H9 (cell line): ENCODE measurements at places on chromosomes 5 and 9.

GRCh38 chr9:108569624-108570023 is 286.2 kb downstream of the ACTL7B start:
- H3K27me3 ChIP-seq, result no peaks in the 10 kb centered on the region
- no peak overlapping the region for H3K27ac ChIP-seq
- no peak for DNase-seq
- no peak overlapping the region for H3K4me3 ChIP-seq

GRCh38 chr9:137725598-137725997 is 106.8 kb downstream of the EHMT1 start:
- H3K36me3 ChIP-seq, result peaks cover 69% of the 10 kb centered on the region
- no peak overlapping the region for H3K4me3 ChIP-seq
- DNase-seq, result no peak
- no peaks in the 10 kb centered on the region for H3K4me1 ChIP-seq
- H3K27ac ChIP-seq, result no peak overlapping the region
- no peaks in the 10 kb centered on the region for H3K27me3 ChIP-seq

DNA sequence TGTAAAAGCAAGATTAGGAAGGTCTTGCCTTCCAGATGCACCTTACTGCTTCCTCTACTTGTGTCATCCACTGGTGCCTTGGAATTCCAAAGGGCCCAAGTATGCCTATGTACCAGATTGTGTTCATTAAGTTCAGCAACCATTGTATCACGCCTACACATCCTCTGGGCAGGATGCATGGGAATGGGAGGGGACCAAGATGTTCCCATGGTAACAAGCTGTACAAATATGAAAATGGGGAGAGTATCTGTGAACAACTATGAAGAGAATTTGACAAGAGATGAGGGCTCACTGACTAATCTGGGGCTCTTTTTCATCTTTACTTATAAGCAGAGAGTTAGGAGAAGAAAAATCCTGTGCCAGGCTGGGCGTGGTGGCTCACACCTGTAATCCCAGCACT is 137.8 kb upstream of the MAP1B start:
- no peaks in the 10 kb centered on the region for H3K27me3 ChIP-seq
- no peak for DNase-seq
- no peak overlapping the region for H3K27ac ChIP-seq
- no peaks in the 10 kb centered on the region for H3K36me3 ChIP-seq
- no peak overlapping the region for H3K4me3 ChIP-seq

GRCh38 chr9:25322142-25322541 is 356.1 kb downstream of the TUSC1 start:
- no peaks in the 10 kb centered on the region for H3K36me3 ChIP-seq
- H3K27ac ChIP-seq, result no peak overlapping the region
- H3K4me1 ChIP-seq, result no peaks in the 10 kb centered on the region
- H3K4me3 ChIP-seq, result no peak overlapping the region
- H3K27me3 ChIP-seq, result no peaks in the 10 kb centered on the region

- H3K27me3 ChIP-seq, result no peaks in the 10 kb centered on the region
- H3K27ac ChIP-seq, result no peak overlapping the region
- H3K4me3 ChIP-seq, result no peak overlapping the region
- DNase-seq, result peak; percentile 51
These were observed 103.3 kb downstream of the FBXL17 start for GRCh38 chr5:108278285-108279240.

DNA sequence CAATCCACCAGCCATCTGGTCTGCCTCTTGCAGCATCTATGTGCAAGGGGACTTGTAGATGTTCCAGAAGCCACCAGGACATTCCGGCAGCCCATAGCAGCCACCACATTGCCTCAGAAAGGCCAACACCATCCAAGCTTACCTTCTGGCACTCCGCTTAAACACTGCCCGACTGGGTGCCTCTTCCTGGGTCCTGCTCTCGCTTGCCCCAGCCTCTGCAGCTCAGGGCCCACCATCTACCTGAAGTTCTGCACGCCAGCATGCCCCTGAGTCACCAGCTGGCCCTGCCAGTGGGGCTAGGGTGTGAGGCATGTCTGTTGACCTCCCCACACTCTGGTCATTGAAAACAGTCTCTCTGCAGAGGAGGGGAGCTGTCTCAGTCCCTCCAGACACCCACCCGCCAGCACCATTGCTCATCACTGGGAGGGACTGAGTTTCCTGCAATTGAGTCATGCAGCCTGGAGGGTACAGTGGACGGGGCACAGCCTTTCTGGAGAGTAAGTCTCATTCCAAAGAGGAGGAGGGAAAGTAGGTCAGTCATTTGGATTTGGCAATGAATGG is 16.9 kb upstream of the COL5A1 start:
- H3K4me1 ChIP-seq, result no peaks in the 10 kb centered on the region
- H3K36me3 ChIP-seq, result no peaks in the 10 kb centered on the region
- H3K27ac ChIP-seq, result no peak overlapping the region
- no peaks in the 10 kb centered on the region for H3K27me3 ChIP-seq
- no peak overlapping the region for H3K4me3 ChIP-seq

DNA sequence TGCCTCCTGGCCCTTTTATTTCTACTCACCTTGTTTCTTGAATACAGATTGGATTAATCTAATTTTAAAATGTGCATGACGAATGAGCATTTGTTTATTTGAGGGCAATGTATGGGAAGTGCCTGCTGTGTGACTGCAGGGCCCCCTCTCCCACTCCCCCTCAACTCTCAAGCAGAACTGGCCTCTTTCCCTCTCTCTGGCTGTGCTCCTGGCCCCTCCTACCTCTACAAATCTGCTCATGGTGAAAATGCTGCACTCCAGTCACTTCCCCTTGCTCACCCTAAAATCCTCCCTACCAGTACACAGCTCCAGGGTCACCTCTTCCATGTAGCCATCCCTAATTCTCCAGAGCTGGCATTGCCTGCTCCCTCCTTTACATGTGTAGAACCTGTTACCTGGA is 17.2 kb upstream of the NDST1 start:
- peak overlapping the region; percentile 40 for H3K4me3 ChIP-seq
- H3K27ac ChIP-seq, result no peak overlapping the region
- peaks cover 19% of the 10 kb centered on the region for H3K4me1 ChIP-seq
- H3K36me3 ChIP-seq, result peaks cover 2% of the 10 kb centered on the region; the same call in 2 of the 3 replicates
- H3K27me3 ChIP-seq, result no peaks in the 10 kb centered on the region

GRCh38 chr9:6576987-6577386 is 68.5 kb downstream of the GLDC start:
- H3K27me3 ChIP-seq, result no peaks in the 10 kb centered on the region
- peaks cover 22% of the 10 kb centered on the region for H3K36me3 ChIP-seq
- no peaks in the 10 kb centered on the region for H3K4me1 ChIP-seq

DNA sequence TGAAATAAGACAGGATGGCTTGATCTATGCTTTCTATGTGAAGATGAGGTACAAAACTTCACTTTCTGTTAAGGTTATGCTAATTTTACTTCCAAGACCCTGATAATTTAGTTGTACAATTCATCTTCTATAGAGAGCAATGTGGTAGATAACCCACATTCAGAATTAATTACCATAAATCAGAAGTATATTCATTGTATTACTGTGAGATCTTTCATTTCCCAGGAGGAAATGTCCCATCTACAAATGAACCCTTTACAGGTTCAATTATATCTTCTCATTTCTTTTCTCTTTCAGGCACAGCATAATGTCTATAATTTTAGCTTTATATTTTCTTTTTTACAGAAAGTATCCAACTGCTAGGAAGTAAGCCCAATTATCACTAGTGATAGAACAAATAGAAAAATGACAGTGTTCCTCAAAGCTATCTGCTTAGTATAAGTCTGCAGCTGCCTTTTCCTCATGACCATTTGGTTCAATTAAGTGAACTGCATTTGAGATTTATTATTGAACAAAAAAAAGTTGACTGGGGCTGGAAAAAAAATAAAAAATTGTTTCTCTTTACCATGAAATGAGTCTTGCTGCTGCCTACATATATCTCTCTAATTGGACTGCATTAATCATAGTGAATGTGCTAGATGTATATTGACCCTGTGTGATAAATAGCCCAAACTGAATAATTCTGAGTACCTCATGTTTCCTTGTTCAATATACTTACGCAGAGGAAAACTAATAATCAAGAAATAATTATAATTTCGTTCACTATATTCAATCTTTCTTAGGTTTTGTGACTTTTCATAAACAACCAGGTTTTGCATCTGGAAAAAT is 1329.4 kb downstream of the PTPRD start:
- H3K27me3 ChIP-seq, result no peaks in the 10 kb centered on the region
- no peak for DNase-seq
- H3K4me3 ChIP-seq, result no peak overlapping the region
- no peaks in the 10 kb centered on the region for H3K4me1 ChIP-seq

DNA sequence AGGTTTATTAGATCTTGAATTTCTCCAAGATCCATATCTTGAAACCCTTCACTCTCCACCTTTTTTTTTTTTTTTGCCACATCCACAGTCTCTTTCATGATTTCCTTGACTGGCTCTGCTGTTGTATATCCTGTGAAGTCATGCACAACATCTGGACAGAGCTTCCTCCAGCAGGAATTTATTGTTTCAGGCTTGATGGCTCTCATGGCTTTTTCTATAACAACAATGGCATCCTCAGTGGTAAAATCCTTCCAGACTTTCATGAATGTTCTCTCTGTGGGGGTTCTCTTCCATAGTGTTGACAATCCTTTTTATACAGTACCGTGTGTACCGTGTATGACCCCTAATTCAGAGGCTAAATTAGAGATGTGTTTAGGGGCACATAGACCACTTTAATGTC is 24.0 kb downstream of the RANBP17 start:
- no peak overlapping the region for H3K4me3 ChIP-seq
- H3K27ac ChIP-seq, result no peak overlapping the region
- no peaks in the 10 kb centered on the region for H3K4me1 ChIP-seq
- H3K27me3 ChIP-seq, result no peaks in the 10 kb centered on the region
- no peaks in the 10 kb centered on the region; the same call in 1 of the 2 replicates for H3K36me3 ChIP-seq

GRCh38 chr9:123261006-123261677 is 7.2 kb downstream of the STRBP start:
- no peak overlapping the region for H3K27ac ChIP-seq
- H3K36me3 ChIP-seq, result no peaks in the 10 kb centered on the region
- no peaks in the 10 kb centered on the region for H3K27me3 ChIP-seq
- no peak overlapping the region for H3K4me3 ChIP-seq

GRCh38 chr5:135312255-135312935 is 86.6 kb downstream of the MACROH2A1 start:
- H3K4me3 ChIP-seq, result no peak overlapping the region
- H3K27ac ChIP-seq, result no peak overlapping the region
- no peaks in the 10 kb centered on the region; the same call in 1 of the 2 replicates for H3K27me3 ChIP-seq
- H3K36me3 ChIP-seq, result no peaks in the 10 kb centered on the region; the same call in 1 of the 3 replicates
- no peak for DNase-seq
